ENCODE measurements at places on chromosomes 5 and 9.

DNA sequence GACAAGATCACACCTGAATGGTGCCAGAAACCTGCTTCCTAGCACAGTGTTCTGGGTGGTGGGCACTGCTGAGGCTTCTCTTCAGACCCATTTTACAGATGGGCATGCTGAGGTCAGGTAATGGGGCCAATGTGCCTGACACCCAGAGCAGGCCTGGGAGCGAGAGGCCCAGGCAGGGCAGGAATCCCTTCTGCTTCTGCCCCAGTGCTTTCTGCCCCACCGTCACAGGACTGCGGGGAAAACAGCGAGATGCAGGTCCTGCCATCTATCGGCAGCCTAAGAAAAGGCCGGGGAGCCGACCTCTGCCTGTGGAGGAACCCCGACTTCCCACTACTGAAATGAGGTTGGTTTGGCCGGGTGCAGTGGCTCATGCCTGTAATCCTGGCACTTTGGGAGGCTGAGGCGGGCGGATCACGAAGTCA, 22.8 kb upstream of the RNU6ATAC start:
- no peak for DNase-seq

DNA sequence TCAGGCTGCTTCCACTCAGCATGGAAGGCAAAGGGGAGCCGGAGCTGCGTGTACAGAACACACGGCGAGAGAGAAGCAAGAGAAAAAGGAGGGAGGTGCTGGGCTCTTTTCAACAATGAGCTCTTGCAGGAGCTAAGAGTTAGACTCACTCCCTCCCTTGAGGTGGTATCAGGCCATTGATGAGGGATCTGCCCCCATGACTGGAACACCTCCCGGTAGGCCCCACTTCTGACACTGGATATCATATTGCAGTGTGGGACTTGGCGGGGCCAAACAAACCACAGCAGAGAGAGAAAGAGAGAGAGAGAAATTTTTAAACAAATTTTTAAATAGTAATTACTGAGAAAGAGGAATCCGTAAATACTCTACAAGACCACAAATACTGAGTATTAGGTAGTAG, 182.2 kb downstream of the TRIO start:
- DNase-seq = no peak

- no peak for DNase-seq
Measured at GRCh38 chr5:82045554-82046275, 73.9 kb downstream of the ATG10 start.

- no peak for DNase-seq
Measured at GRCh38 chr5:176631383-176632200, 1.1 kb downstream of the EIF4E1B start.

- no peak for DNase-seq
Measured at GRCh38 chr5:84618262-84618661, 233.6 kb upstream of the EDIL3 start.

DNA sequence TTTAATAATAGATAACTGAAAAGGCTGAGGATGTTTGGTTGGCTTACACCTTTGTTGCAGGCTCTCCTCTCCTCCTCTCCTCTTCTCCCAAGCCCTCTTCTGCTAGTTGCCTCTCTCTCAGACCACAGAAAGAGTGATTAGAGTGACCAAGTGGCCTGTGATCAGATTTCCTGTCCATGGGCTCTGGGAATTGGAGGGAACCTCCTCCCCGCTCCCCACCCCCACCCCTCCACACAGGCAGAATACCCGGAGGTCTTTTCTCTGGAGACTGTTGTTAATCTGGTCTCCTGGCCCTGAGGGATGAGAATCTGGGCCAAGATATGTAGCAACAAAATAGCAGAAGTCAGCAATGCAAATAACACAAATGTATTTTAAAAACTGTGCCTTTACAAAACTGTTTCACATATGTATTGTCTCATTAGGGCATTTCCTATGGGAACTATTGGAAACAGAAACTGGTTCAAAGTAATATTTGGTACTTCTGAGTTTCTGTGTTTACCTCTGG, 361.3 kb downstream of the NR2F1-AS1 start:
- DNase-seq = no peak

GRCh38 chr5:56856541-56857178, 41.3 kb downstream of the MAP3K1 start:
- DNase-seq = no peak
